Esophagus squamous epithelium (tissue), 5 donors: ENCODE measurements at places on chromosomes 1 and 21.

GRCh38 chr1:14602136-14602535 is 3.7 kb downstream of the KAZN start:
- H3K27me3 ChIP-seq, result no peaks in the 10 kb centered on the region
- H3K27ac ChIP-seq, result no peak overlapping the region
- no peak overlapping the region for H3K4me3 ChIP-seq
- H3K36me3 ChIP-seq, result no peaks in the 10 kb centered on the region
- peaks cover 49% of the 10 kb centered on the region for H3K4me1 ChIP-seq

GRCh38 chr1:33137800-33138199 is 44.0 kb downstream of the TRIM62 start:
- H3K36me3 ChIP-seq, result no peaks in the 10 kb centered on the region
- no peak overlapping the region for H3K27ac ChIP-seq
- DNase-seq, result no peak
- no peak overlapping the region for H3K4me3 ChIP-seq

- peak overlapping the region; percentile 94 for H3K27ac ChIP-seq
- H3K27me3 ChIP-seq, result no peaks in the 10 kb centered on the region
- no peaks in the 10 kb centered on the region for H3K36me3 ChIP-seq
- H3K4me1 ChIP-seq, result peaks cover 9% of the 10 kb centered on the region
- no peak for DNase-seq
- peak overlapping the region; percentile 43 for H3K4me3 ChIP-seq
Measured at GRCh38 chr1:17520473-17521319, 18.8 kb upstream of the ARHGEF10L start.

- no peaks in the 10 kb centered on the region for H3K27me3 ChIP-seq
- no peak for DNase-seq
- no peak overlapping the region for H3K27ac ChIP-seq
- no peaks in the 10 kb centered on the region for H3K36me3 ChIP-seq
- H3K4me3 ChIP-seq, result no peak overlapping the region
Measured at GRCh38 chr1:55682198-55682597, 467.0 kb upstream of the USP24 start.

GRCh38 chr1:53968125-53968513 is 22.0 kb downstream of the LRRC42 start:
- H3K4me1 ChIP-seq, result no peaks in the 10 kb centered on the region
- no peaks in the 10 kb centered on the region for H3K27me3 ChIP-seq
- H3K27ac ChIP-seq, result no peak overlapping the region
- peaks cover 13% of the 10 kb centered on the region for H3K36me3 ChIP-seq

DNA sequence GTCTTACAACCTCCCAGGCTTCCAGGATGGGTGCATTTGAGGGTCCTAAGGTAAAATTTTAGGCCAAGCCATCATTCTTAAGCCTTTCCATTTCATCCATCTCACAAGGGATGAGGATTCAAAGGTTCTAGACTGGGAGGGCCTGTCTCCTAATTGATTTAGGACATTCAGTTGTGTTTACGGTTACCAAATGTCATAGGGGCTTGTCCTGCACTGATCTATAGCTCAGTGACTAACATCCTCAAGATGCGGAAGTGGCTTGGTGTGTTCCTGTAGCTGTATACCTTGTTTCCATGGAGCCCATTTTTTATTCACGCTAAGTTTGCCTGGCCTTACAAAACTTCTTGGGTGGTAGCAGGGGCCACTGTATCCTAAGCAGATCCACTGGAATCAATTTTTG is 52.8 kb downstream of the DUSP10 start:
- no peaks in the 10 kb centered on the region for H3K36me3 ChIP-seq
- no peaks in the 10 kb centered on the region for H3K4me1 ChIP-seq
- no peak overlapping the region for H3K27ac ChIP-seq
- H3K4me3 ChIP-seq, result no peak overlapping the region
- DNase-seq, result no peak

- no peaks in the 10 kb centered on the region for H3K36me3 ChIP-seq
- H3K4me3 ChIP-seq, result peak overlapping the region; percentile 98
- DNase-seq, result no peak
- no peaks in the 10 kb centered on the region for H3K27me3 ChIP-seq
- peaks cover 20% of the 10 kb centered on the region for H3K4me1 ChIP-seq
Measured at GRCh38 chr21:46323227-46323709, 402 bp downstream of the C21orf58 start.

- DNase-seq, result no peak
- no peaks in the 10 kb centered on the region for H3K27me3 ChIP-seq
- no peak overlapping the region for H3K4me3 ChIP-seq
- no peak overlapping the region for H3K27ac ChIP-seq
Measured at GRCh38 chr1:7594002-7594713, 176.9 kb upstream of the VAMP3 start.

- no peaks in the 10 kb centered on the region for H3K36me3 ChIP-seq
- no peak overlapping the region for H3K27ac ChIP-seq
- H3K4me3 ChIP-seq, result no peak overlapping the region
- no peaks in the 10 kb centered on the region for H3K4me1 ChIP-seq
- DNase-seq, result no peak
Measured at GRCh38 chr21:14414932-14415508, 32.1 kb upstream of the HSPA13 start.

- H3K27me3 ChIP-seq, result no peaks in the 10 kb centered on the region
- H3K36me3 ChIP-seq, result peaks cover 30% of the 10 kb centered on the region
- no peak overlapping the region for H3K4me3 ChIP-seq
- H3K27ac ChIP-seq, result no peak overlapping the region
- DNase-seq, result no peak
Measured at GRCh38 chr1:212622467-212622866, 13.9 kb downstream of the ATF3 start.

GRCh38 chr1:17307946-17308345 is at the start of gene PADI4:
PADI4 (plus strand) TSS chr1:17308197; CDS start chr1:17308223, 26 bp downstream.
- H3K4me1 ChIP-seq, result peaks cover 21% of the 10 kb centered on the region
- H3K27me3 ChIP-seq, result no peaks in the 10 kb centered on the region
- H3K27ac ChIP-seq, result no peak within 1 kb of the TSS
- no peak for DNase-seq
- H3K4me3 ChIP-seq, result no peak within 1 kb of the TSS

DNA sequence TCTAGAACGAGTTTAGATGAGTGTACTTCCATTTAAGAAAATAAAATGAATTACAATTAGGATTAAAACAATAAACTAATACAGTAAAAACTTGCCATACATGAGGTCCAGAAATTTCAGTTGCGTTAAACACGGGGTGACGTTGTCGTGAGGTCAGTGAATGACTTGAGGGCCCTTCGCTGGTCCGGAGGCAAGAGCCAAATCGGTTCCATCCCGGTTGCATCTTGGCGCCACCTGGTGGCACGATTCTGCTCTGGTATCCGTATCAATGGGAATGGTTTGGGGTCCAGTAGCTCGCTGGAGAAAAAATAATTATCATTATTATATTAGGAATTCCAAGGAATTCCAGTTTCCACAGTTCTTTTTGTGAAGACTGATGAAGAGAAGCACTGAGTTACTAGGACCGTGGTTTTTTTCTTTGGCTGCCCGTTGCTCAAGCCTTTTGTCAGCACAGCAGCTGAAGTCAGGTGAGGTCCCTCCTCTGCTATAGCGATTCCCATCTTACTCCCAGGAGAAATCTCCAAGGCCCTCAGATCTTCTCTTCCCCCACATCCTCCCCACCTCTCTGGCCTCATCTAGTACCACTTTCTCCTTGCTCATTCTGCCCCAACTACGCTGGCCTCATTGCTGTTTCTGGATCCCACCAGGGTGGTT is 161.4 kb downstream of the SLC35F3 start:
- no peak overlapping the region for H3K4me3 ChIP-seq
- no peaks in the 10 kb centered on the region for H3K4me1 ChIP-seq
- H3K27me3 ChIP-seq, result no peaks in the 10 kb centered on the region
- H3K27ac ChIP-seq, result no peak overlapping the region
- no peak for DNase-seq
- no peaks in the 10 kb centered on the region for H3K36me3 ChIP-seq

GRCh38 chr21:44732956-44733355 is 21.6 kb upstream of the TSPEAR start:
- H3K36me3 ChIP-seq, result no peaks in the 10 kb centered on the region
- no peak overlapping the region for H3K27ac ChIP-seq
- H3K4me1 ChIP-seq, result no peaks in the 10 kb centered on the region
- H3K4me3 ChIP-seq, result no peak overlapping the region
- H3K27me3 ChIP-seq, result no peaks in the 10 kb centered on the region
- DNase-seq, result no peak

- H3K4me3 ChIP-seq, result no peak overlapping the region
- peaks cover 29% of the 10 kb centered on the region for H3K4me1 ChIP-seq
- H3K27me3 ChIP-seq, result no peaks in the 10 kb centered on the region
- DNase-seq, result no peak
Measured at GRCh38 chr1:168506204-168506819, 37.5 kb downstream of the XCL2 start.

GRCh38 chr1:45385302-45385701 is 45.1 kb upstream of the MUTYH start:
- H3K36me3 ChIP-seq, result peaks cover 6% of the 10 kb centered on the region
- no peaks in the 10 kb centered on the region for H3K27me3 ChIP-seq
- DNase-seq, result no peak
- no peaks in the 10 kb centered on the region for H3K4me1 ChIP-seq
- H3K27ac ChIP-seq, result no peak overlapping the region
- no peak overlapping the region for H3K4me3 ChIP-seq

GRCh38 chr1:204545881-204546280 is 29.7 kb downstream of the MDM4 start:
- H3K4me1 ChIP-seq, result no peaks in the 10 kb centered on the region
- no peak overlapping the region for H3K4me3 ChIP-seq
- no peaks in the 10 kb centered on the region for H3K27me3 ChIP-seq
- no peak for DNase-seq
- no peak overlapping the region for H3K27ac ChIP-seq

DNA sequence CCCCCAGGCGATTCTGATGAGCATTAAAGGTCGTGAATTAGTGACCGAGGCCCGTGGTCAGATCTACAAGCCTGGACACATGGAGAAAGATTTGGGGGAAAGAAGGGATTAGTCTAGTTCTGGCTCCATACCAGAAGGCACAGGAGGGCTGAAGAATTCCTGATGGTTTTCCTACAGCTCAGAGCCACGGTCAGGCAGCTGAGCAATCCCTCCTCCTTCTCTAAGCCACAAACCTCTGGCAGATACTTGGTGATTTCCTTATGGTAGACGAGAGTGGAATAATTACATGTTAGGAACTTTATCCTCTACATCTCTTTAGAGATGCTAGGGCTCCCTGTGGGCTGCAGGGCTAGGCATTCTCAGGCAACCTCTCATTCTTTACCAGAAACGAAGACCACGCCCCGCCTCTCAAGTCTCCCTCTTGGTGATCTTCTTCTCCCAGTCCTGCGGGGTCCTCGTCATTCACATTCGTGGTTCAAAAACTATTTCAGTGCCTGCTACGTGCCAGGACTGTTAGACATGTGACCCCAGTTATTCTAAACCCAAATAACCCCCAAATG is 20.5 kb upstream of the ZBTB18 start:
- H3K27me3 ChIP-seq, result no peaks in the 10 kb centered on the region
- no peaks in the 10 kb centered on the region for H3K4me1 ChIP-seq
- no peaks in the 10 kb centered on the region for H3K36me3 ChIP-seq
- no peak overlapping the region for H3K27ac ChIP-seq
- H3K4me3 ChIP-seq, result no peak overlapping the region
- DNase-seq, result no peak

DNA sequence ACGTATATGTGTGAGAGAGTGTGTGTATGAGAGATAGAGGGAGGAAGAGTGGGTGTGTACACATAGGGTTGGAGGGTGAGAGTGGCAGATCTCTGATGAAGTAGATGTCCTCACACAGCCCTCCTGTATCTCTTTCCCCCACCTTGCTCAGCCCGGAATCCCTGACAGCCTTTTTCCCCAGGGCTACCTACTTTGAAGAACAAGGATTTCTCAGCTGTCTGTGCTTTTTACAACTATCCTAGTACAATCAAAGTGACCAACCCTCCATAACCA is 29.1 kb upstream of the CADM3 start:
- H3K4me3 ChIP-seq, result no peak overlapping the region
- no peak for DNase-seq
- no peaks in the 10 kb centered on the region for H3K36me3 ChIP-seq
- no peaks in the 10 kb centered on the region for H3K4me1 ChIP-seq
- H3K27me3 ChIP-seq, result no peaks in the 10 kb centered on the region
- no peak overlapping the region for H3K27ac ChIP-seq

DNA sequence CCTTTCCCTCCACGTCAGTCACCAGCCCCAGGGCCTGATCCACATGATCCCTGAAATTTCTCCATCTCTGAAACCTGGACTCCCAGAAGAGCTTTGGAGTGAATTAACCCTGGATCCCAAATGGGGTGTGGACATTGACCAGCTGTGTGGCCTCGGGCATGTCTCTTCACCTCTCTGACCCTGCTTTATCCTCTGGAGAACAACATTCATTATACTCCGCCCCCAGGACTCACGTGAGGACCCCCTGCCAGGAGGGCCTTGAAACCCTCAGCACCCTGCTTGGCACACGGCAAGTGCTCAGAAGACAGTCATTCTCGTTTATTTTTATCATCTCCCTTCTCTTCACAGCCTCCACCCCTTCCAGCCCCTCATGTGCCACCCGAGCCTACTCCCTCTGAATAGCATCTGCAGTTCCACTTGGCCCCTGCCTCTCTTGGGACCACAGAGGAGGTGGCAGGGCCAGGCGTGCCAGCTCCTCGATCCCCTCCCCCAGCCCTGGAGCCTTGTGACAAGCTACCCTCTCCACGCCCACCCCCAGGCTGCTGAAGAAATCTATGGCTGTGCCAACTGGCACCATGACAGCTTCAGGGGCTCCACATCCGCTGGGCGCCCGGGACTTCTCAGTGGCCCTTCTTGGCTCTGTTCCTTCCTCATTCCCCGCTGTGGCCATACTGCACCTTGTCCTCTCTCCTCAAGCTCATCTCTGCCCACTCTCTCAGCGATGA is 18.0 kb downstream of the ADGRB2 start:
- H3K36me3 ChIP-seq, result no peaks in the 10 kb centered on the region
- DNase-seq, result no peak
- no peak overlapping the region for H3K27ac ChIP-seq
- H3K27me3 ChIP-seq, result no peaks in the 10 kb centered on the region
- H3K4me1 ChIP-seq, result no peaks in the 10 kb centered on the region

- H3K36me3 ChIP-seq, result no peaks in the 10 kb centered on the region
- no peaks in the 10 kb centered on the region for H3K4me1 ChIP-seq
- H3K27me3 ChIP-seq, result no peaks in the 10 kb centered on the region
Measured at GRCh38 chr1:229210844-229211243, 60.1 kb upstream of the RAB4A start.

DNA sequence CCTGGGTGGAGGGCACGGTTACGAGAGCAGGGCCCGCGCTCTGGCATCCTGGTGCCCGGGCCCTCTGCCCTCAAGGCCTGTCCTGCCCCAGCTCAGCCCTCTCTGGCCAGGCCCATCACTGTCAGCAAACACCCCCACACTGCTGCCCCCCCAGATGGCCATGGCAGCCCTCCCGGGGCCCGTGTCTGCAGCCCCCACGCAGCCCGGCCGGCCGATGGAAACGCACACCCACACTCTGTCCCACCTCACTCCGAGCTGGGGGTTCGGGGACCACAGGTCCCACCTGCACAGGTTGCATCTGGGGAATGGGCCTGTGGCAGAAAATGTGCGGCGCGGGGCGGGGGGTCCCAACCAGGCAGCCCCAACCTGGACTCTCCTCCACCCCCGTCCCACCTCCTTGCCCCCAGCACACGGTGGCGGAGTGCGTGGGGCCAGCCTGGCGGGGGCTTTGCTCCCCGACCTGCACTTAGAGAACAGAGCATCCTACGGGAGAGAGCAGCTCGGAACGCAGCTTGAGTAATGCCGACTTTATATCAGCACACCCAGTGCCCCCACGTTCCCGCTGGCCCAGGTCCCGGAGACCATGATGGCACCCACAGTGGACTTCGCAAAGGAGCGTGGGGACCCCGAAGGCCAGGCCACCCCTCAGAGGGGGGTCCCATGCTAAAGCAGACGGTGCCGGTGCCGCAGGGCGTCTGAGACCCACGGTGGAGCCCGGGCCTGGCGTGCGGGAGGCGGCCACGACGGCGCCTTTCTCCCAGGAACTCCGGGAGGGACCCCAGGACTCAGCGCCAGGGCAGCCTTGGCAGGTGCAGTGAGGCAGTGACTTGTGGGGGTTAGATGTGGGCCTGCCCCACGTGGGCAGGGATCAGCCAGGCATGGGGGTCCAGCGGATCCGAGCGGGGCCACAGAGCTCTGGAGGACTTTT is 7.5 kb upstream of the RNF223 start:
- peaks cover 21% of the 10 kb centered on the region for H3K36me3 ChIP-seq
- H3K27ac ChIP-seq, result no peak overlapping the region
- DNase-seq, result no peak
- peaks cover 14% of the 10 kb centered on the region for H3K4me1 ChIP-seq
